ENCODE measurements at places on chromosomes 11 and 22. TPM values are rescaled to one million over a fixed set of nuclear protein-coding genes. Genes with fewer than 3 reads are reported as not detected.

SULT4A1 gene
- not detected for polyA plus RNA-seq

CD3D gene
- polyA plus RNA-seq = not detected

OR8D1 gene
- not detected for polyA plus RNA-seq

SNX32 gene
- polyA plus RNA-seq = 1.5 TPM

SPON1 gene
- 0.27 TPM for polyA plus RNA-seq
